Fibroblast of lung (primary cell): ENCODE measurements at places on chromosomes 1 and 21. TPM values are rescaled to one million over a fixed set of nuclear protein-coding genes. Genes with fewer than 3 reads are reported as not detected.

CD1E gene
- polyA plus RNA-seq, result not detected in 2 replicates

MEX3A gene
- 0.96 and 2.1 TPM in 2 replicates for polyA plus RNA-seq

PTGER3 gene
- polyA plus RNA-seq, result 0.89 and 1.6 TPM in 2 replicates

ACBD3 gene
- polyA plus RNA-seq, result 62.3 and 85.0 TPM in 2 replicates
